ENCODE measurements at places on chromosomes 1 and 21.

DNA sequence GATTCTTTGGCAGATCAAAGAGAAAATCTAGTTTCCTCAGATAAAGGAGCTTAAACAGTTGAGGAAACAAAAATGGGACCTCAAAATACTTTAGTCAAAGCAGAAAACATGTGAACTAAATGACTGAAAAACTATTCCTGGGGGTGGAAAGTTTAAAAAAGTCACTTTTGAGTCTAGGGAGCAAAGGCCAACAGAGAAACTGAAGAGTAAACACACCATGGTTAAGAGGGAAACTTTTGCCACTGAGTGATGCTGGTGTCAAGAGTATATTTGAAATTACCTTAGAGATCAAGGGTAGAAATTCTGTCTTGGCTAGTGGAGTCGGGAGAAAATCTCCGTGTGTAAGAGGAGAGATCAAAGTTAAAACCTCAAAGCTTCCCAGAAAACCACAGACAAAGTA is 501.2 kb upstream of the ADGRL4 start:
- DNase-seq = no peak

GRCh38 chr1:15186846-15187151 is 33.3 kb downstream of the TMEM51 start:
- DNase-seq = no peak

- no peak for DNase-seq
Observed at GRCh38 chr1:22359427-22359826, 92.2 kb upstream of the ZBTB40 start.

GRCh38 chr1:109114342-109114674 is 393 bp downstream of the ELAPOR1 start:
- no peak for DNase-seq

DNA sequence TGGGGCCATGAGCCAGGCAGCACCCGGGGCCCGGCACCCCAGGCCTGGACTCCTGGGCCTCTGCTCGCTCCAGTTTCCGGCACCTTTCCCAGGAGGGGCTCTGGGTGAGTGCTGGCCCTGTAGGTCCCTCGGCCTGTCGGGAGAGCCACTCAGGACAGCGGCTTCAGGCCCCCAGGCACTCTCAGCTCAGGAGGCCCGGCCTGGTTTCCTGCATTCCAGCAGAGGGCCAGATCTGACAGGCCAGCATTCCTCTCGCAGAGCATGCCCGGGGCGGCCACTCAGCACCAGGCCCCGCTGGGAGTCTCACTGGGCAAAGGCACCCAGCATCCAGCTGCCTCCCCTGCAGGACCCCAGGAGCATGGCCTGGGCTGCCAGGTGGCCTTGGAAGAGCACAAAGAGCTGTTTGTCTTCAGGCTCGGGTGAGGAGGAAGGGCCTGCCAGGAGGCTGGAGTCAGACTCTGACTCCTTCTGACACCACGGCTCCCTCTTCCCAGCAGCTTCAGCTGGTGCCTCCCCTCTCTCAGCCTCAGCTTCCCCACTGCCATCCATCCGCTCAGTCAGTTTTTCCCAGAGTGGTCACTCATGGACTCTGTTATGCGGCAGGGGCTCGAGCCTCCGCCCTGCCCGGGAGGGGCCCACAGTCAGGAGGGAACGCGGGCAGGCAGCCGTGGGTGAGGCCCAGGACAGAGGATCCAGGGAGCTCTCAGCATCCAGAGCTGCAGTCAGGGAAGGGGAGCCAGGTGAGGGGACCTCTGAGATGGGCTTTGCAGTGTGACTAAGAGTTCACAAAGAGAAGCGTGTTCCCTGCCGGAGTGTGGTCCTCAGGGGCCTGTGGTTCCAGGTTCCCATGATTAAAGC is 51.7 kb downstream of the WNT9A start:
- peak; percentile 45 for DNase-seq

All from neural crest cell (in vitro differentiated cells).